ENCODE measurements at places on chromosomes 2 and 18.

DNA sequence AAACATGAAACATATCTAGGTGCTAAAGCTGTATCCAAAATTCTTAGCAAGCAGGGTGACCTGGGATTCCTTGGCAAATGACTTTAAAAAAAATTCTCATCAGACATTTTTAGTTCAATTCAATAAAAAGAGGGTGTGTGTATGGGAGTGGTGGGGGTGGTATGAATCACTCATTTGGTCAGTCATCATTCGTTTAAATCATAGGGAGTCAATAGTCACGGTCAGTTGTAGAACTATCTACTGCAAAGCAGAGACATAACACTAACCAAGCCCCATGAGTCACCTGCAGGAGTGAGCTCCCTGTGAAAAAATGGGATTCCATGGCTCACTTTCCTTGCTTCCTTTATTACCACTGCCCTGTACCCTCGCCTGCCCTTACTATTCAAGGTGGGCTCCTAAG is 380.6 kb upstream of the TCF4 start:
- peak; percentile 54 for DNase-seq

DNA sequence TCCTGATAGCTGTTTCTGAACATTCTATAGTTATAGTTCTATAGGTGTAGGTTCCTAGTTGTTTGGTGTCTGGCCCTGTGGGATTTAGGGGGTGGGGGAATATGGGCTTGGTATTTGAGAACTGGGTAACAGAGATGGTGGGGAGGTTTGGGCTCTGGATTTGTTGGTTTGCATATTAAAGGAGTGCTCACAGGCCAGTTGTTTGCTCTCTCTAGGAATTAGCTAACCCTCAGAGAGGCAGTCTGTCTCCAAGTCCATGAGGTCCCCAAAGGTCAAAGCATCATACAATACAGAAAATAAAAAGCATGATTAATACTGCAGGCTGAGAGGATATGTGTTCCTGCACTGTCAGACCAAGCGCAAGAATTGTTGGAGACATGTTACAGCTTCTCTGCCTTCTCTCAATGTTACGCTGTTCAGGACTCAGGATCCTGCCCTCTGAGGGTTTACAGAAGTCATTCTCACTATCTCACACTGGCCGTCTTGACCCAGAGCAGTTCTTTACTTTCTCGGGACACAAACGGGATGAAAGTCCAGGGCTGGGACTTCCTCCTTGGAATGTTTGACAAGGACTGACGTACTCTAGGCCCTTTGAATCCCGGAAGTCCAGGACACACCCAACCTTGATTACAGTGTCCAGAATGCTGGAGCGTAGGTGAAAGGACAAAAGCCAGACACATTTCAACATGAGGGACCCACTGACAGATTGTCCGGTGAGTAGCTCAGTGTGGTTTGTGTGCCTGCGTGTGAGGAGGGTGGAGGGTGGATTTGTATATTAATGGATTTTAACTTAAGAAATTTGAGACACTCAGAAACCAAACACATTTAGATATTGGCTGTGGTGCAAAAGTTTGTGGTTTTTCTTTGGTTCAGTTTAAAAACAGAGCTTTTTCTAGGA is at the start of gene NOSTRIN:
NOSTRIN (plus strand) TSS at position 677 of the 898 bp plus-strand sequence; CDS start at position 687, 10 bp downstream.
- peak; percentile 61 for DNase-seq

- no peak for DNase-seq
Observed at GRCh38 chr2:202031246-202031951, 2.3 kb upstream of the FZD7 start.

- no peak for DNase-seq
Observed at GRCh38 chr18:13496691-13497281, 229.6 kb downstream of the FAM210A start.

GRCh38 chr2:100988630-100989417 is 13.3 kb upstream of the RPL31 start:
- no peak for DNase-seq

GRCh38 chr18:56542476-56542875 is 95.9 kb downstream of the TXNL1 start:
- DNase-seq: no peak

- DNase-seq: peak; percentile 10
Observed at GRCh38 chr2:186426153-186427016, 59.7 kb upstream of the ZC3H15 start.

GRCh38 chr2:201777043-201777442 is 3.7 kb downstream of the ALS2 start:
- DNase-seq: no peak

DNA sequence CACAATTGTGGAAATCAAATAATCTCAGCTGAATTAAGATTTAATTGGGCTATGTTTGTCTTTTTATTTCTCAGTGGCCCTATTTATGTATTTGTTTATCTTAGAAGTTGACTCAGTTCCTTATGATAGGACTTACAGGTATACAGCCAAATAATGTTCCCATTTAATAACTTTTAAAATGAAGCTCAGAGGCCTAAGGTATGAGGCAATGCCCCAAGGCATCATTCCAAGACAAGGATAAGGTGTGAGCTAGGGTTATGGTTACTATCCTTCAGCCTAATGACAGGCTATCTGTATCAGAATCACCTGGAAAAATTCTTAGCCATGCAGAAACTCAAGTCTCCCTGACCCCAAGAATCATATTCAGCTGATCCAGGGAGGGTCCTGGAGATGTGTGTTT is 7.4 kb upstream of the NRBP1 start:
- DNase-seq: no peak

GRCh38 chr2:117087535-117088291 is 726.8 kb upstream of the DDX18 start:
- DNase-seq: no peak

DNA sequence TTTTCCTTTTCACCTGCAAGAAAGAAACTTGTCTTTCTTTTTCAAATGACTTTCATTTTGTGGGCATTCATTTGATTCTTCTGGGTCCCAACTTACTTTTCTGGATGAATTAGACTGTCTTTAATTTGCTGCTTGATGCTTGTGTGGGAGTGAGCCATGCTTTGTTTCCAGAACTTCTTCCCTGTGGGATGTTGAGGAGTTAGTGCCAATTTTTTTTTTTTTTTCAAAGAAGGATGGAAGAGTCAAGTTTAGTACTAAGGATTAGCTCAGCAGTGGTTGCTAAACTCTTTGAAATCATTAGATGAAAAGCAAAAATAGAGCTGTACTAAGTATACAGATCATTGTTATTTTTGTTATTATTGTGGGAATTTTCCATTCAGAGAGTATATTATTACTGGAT is 17.2 kb upstream of the KCTD1 start:
- DNase-seq: no peak

DNA sequence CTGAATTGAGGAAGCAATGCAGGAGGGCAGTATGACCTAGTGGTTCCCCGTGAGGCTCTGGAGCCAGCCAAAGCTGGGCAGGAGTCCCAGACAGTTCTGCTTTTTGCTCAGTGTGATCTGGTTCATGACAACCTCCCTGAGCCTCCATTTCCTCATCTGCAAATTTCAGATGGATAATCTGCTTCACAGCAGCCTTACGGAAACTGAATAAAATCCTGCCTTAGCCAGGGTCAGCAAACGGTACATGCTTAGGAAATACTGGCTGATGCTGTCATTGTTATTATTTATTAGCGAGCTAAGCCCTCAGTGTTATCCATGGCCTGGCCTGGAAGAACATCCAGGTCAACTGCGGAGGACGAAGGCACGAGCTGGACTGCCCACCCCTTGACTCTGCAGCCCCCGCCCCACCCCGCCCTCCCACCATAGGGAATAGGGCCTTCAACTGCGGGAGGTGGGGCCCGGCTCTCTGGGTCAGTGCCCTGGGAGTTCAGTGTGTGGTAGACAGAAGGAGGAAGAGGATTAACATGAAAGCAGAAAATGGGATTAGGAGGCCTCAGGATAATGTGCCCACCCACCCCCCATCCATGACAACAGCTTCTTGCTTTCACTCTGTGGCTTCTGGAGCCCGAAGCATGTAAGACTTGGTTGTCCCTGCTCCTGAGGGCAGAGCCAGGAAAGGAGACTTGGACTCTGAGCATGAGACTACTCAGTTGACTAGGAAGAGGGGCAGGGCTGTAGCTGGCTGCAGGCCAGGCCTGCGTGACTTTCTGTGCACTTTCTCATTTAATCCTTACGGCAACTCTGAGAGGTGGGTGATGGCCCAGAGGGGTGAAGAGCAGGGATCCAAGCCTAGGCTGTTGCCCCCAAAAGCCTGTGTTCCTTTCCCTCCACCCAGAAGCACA is 13.1 kb downstream of the PKDCC start:
- no peak for DNase-seq

DNA sequence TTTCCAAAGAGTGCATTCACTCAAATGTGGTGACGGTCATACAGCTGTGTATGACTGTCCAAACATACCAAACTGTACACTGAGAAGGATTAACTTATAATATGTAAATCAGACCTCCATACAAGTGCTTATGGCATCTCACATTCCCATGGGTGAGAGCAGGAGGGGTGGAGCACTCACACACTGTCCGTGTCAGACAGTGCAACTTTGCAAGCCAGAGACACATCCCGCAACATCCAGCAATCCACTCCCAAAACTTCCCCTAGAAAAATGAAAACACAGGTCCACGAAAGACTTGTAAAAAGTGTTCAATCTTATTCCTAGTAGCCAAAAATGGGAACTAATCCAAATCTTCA is 36.4 kb downstream of the FAM168B start:
- DNase-seq: no peak

DNA sequence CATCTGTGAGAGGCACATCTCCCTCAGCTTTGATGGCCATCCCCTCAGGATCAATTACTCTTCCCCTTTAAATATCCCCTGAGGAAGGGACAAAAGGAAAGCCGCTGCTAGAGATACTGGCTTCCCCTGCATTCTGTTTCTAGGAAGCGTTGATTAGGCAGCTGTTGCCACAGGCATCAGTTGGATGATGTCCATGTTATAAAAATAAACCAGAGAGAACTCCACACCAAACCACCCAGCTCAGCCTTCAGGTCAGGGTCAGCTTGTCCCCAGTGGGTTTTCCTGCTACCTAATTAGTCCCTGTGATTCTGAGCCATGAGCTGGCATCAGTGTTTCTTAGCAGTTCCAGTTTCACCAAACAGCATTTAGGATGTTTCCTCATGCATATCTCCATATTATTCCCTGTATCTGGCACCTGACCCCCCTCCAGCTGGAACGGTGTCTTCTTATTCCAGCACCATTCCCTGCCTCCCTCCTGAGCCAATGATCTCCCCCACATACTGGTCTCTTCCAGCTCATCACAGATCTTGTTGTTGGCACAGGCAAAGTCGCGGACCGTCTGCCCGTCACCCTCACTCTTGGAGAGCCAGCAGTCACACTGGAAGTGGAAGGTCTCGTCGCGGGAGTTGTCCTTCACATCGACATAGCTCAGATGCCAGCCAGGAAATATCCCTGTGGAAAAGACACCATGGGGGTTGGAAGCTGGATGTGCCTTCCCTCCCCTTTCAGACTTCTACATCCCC is 168.4 kb downstream of the LOXHD1 start:
- no peak for DNase-seq

DNA sequence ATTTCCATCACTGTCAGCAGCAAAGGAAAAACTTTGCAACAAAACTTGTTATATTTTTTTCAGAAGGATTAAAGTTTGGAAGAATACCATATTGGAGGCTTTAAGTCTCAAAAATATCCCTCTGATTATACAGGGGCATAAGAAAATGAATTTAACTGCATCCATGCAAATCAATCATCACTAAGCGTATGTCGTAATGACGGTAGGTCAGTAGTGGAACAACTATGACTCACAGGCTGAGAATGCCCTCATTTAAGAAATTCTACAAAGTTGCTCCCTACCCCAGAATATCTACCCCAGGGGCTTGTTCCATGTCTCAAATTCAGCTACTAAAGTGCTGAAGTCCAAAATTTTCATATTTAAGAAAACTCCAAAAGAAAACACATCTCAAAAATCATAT is 12.5 kb upstream of the NAB1 start:
- peak; percentile 75 for DNase-seq

GRCh38 chr2:14363137-14363536 is 269.4 kb upstream of the LRATD1 start:
- DNase-seq: no peak

- peak; percentile 53 for DNase-seq
Observed at GRCh38 chr2:229800997-229801754, 86.8 kb upstream of the DNER start.

DNA sequence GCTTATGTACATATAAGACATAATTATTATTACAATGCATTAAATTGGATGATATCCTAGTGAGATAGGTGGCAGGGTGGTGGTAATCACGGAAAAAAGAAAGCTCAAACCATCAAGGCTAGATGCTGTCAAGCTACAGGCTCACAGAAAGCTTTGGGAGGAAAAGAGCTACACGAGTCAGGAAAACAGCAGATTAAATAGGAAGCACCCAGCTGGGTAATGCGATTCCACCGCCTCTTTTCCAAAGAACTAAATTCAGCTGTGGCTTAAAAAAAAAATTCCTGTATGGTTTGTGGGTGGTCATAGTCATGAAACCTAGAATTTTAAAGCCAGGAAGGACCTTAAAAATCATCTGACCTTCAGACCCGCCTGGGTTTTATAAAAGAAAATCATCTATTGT is 23.7 kb upstream of the PTPN4 start:
- DNase-seq: no peak

DNA sequence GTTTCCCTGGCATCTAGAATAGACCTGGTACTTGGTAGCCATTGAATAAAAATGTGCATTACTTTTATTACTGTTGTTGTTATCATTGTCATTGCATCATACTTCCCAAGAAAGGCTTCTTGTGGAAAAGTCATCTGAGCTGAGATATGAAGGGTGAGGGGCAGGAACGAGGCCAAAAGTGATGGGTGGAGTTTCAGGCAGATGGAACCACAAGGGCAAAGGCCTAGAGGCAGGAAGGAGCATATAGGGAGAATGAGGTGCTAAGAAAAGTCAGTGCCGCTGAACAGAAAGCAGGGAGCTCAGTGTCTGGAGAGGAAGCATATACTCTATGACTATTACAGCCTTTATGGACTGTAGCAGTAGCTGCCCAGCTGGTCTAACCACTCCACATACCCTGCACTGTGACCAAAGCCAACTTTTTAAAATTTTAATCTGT is 219.3 kb downstream of the SPP2 start:
- DNase-seq: no peak

DNA sequence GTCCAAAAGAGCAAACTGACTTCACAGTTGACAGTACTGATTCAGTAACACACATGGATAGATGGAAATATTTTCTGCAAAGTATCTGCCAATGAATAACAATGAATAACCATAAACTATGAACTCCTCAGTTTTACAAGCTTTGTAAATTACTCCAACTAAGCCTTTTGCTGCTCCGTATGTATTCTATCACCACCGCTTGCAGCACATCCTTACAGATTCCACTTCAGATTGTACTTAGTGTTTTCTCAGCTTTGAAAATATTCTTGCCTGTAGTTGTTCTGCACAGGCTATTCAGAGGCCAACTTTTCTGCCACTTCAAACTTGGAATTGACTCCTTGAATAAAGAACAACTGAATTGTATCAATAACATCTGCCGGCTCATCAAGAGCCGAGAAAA is 36.2 kb downstream of the TLK1 start:
- DNase-seq: no peak

- peak; percentile 41 for DNase-seq
Observed at GRCh38 chr2:237669628-237670392, 42.4 kb downstream of the LRRFIP1 start.

- DNase-seq: peak; percentile 89
Observed at GRCh38 chr2:8803658-8804379, 33.6 kb downstream of the KIDINS220 start.

All from M059J (cell line).